ENCODE measurements at places on chromosomes 12 and 14.

GRCh38 chr14:103296987-103297386 is 37.0 kb upstream of the EIF5 start:
- DNase-seq, result no peak
- peaks cover 10% of the 10 kb centered on the region for H3K27me3 ChIP-seq
- no peak overlapping the region for H3K4me3 ChIP-seq
- no peaks in the 10 kb centered on the region for H3K36me3 ChIP-seq
- H3K27ac ChIP-seq, result no peak overlapping the region

DNA sequence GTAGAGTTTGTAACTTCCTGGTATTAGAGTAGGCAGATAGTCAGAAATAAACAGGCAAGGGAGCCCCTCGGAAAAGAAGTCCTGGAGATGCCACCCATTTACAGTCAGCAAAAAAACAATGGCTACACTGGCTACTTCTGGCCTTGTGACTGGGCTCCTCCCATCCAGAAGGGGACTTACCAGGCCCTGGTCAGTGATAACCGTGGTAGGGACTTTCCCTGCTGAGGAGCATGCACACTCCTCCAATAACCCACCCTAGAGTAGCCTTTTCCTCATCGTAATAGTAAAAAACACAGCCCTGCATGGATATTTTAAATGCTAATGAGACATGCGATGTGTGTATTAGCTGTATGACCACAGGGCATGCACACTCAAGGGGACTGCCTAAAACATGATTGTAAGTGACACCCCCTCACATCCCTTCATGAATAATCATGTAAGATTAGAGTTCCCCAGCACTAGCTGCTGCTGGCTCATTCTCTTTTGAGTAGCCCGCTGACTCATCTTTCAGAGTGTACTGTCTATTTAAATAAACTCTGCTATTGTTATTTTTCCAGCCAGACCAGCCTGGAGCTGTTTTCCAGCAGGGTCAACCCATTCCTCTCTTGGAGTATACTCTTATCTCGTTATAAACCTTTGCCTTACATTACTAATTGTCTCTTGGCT is 413.8 kb upstream of the TMTC1 start:
- no peaks in the 10 kb centered on the region for H3K4me1 ChIP-seq
- peaks cover 56% of the 10 kb centered on the region for H3K27me3 ChIP-seq
- H3K4me3 ChIP-seq, result no peak overlapping the region
- no peak for DNase-seq
- H3K27ac ChIP-seq, result no peak overlapping the region

GRCh38 chr14:99325591-99325990 is 53.6 kb upstream of the BCL11B start:
- peak; percentile 31 for DNase-seq
- H3K4me3 ChIP-seq, result no peak overlapping the region
- peaks cover 23% of the 10 kb centered on the region for H3K4me1 ChIP-seq
- H3K36me3 ChIP-seq, result no peaks in the 10 kb centered on the region
- no peak overlapping the region for H3K27ac ChIP-seq

- no peaks in the 10 kb centered on the region for H3K36me3 ChIP-seq
- no peak for DNase-seq
- no peak overlapping the region for H3K27ac ChIP-seq
- H3K4me3 ChIP-seq, result no peak overlapping the region
Measured at GRCh38 chr14:21913759-21914158, 240.1 kb upstream of the OR4E1 start.

DNA sequence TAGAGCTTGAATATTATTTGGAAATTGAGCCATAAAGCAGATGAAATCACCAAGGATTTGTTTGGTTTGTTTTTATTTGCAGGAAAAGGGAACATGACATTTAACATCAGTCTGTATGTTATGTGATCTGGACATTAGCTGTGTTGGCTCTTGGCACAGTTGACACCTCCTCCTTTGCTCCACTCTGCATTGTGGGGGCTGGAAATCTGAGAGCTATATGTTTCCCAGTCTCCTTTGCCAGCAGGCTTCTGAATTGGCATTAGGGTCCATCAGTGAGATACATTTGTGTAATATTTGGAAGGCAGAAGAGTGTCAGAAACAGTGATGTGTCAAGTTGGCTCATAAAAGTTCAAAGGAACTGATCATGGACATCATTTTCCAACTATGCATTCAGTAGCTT is 322.1 kb upstream of the ATP2B1 start:
- no peaks in the 10 kb centered on the region for H3K27me3 ChIP-seq
- H3K4me1 ChIP-seq, result peaks cover 17% of the 10 kb centered on the region
- DNase-seq, result no peak
- peaks cover 5% of the 10 kb centered on the region for H3K36me3 ChIP-seq

DNA sequence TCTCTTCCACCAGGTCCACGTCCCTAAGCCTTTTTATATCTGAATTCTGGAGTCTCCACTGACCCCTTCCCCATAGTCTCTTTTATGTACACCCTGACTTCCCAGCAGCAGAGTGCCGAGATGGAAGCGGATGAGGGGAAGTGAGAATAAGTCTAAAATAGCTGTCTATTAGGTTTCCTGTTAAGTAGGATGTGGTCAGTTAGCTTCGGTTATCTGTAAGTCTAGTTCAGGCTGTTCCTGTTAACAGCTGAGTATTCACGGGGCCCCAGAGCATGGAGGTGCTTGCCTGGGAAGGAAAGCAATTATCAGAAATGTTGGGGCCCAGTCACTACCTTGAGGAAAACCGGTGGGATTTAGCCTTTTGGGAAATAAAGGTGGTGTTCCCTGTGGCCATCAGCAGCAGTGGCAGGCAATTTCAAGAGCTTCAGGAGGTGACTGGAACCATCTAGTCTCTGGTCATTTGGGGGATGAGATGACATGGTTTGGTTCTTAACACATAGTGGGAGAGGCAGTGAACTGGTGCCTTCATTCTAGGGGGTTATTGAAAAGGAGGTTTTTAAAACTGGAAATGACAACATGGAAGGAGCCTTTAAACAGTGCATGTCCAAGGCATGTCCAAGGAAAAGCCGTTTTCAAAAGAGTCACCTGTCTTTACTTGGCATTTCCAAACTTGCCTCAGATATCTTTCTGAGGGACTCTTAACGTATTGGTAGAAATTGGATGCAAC is 21.8 kb downstream of the CHST11 start:
- peaks cover 4% of the 10 kb centered on the region for H3K36me3 ChIP-seq
- H3K4me1 ChIP-seq, result peaks cover 6% of the 10 kb centered on the region
- no peak overlapping the region for H3K4me3 ChIP-seq
- no peaks in the 10 kb centered on the region for H3K27me3 ChIP-seq

- H3K4me3 ChIP-seq, result no peak overlapping the region
- DNase-seq, result no peak
- H3K4me1 ChIP-seq, result no peaks in the 10 kb centered on the region
Measured at GRCh38 chr14:105388110-105388951, 10.0 kb upstream of the TEX22 start.

DNA sequence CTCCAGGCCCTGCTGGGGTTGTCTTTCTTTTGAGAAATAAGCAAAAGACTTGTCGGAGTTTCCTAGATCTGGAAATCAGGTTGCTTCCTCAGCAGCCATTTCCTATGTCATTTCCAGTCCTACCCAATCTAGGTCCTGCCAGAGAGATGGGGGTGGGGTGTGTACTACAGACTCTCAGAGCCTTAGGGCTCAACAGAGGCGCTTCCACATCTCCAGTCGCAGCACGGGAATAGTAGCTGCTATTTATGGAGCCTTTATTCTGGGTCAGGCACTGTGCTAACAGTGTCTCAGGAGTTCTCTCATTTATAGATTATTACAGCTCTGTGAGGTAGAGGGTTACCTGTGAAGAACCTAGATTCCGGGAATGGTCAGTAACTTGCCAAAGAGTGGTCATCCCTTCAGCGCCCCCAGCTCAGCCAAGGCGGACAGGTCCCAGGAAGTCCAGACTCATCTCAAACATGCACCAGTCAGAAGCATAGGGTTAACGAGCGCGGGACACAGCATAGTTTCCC is 21.9 kb downstream of the DHRS2 start:
- DNase-seq, result no peak
- no peak overlapping the region for H3K4me3 ChIP-seq
- no peaks in the 10 kb centered on the region for H3K36me3 ChIP-seq

DNA sequence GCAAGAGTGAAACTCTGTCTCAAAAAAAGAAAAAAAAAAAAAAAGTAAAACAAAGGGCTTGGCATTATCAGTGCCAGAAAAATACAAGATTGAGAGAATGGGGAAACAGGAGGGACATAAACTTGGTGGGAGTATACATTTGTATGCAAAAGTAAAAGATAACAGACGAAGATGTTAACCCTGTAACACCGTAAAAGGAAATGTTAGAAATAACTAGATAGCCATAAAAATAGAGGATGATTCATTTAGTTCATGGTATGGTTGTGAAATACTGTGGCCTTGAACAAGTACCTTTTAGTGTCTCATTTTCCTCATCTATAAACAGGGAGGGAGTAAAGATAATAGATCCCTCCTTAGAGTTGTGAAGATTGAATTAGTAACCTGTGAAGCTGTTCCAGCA is 33.3 kb downstream of the ATP2A2 start:
- H3K4me1 ChIP-seq, result peaks cover 10% of the 10 kb centered on the region
- peaks cover 29% of the 10 kb centered on the region for H3K36me3 ChIP-seq
- no peak for DNase-seq
- H3K27me3 ChIP-seq, result no peaks in the 10 kb centered on the region

DNA sequence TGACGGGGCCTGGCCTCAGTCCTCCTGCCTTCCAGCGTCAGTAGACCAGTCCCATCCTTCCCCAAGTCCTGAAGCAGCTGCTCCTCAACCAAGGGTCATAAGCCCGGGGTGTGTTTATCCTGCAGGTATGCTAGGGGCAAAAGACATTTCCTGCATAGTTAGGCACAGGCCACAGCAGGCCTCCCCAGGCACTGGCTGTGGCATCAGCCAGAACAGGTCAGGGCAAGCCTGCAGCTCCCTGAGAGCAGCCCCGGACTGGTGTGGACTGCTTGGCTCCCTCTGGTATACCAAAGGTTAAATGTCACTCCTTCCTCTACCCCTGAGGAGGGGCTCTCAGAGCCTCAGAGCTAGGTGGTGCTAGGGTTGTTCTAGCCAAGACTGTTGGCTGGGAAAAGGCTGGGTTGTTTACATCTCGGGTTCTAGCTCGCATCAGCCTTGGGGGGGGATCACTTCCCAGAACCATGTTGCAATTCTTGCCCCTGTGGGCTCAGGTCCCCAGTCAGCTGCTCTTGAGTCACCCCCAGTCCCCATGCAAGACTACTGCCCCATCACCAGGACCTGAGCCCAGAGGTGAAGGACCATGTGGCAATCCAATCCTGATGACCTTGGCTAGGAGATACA is 2.9 kb downstream of the MMP14 start:
- H3K27ac ChIP-seq, result peak overlapping the region; percentile 74
- peaks cover 11% of the 10 kb centered on the region for H3K36me3 ChIP-seq
- peaks cover 19% of the 10 kb centered on the region for H3K4me1 ChIP-seq
- DNase-seq, result no peak
- H3K4me3 ChIP-seq, result peak overlapping the region; percentile 100

DNA sequence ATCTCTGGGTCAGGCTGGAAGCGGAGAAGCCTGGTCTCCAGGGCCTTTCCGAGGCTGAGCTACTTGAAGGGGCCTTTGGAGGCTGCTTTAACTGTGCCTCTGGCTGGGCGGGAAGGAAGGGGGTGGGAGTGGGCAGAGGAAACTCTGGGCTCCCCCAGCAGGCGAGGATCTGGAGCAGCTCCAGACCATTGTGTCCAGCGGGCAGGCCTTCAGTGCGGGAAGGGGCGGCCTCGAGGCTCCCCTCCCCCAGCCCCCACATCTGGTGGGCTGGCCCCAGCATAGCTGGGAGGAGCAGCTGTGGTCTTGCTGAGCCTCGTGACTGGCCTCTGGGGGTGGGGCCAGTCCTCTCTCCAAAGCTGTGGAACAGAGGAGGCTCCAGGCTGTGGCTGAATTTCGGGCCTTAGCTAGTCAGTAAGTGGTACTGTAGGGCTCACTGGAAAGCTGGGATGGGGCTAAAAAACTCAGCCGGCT is 3.4 kb downstream of the TAMALIN start:
- H3K27me3 ChIP-seq, result peaks cover 36% of the 10 kb centered on the region
- H3K27ac ChIP-seq, result peak overlapping the region; percentile 46
- peaks cover 25% of the 10 kb centered on the region for H3K4me1 ChIP-seq
- H3K36me3 ChIP-seq, result peaks cover 10% of the 10 kb centered on the region
- H3K4me3 ChIP-seq, result peak overlapping the region; percentile 59
- peak; percentile 86 for DNase-seq

- no peak for DNase-seq
- H3K27ac ChIP-seq, result no peak overlapping the region
- no peaks in the 10 kb centered on the region for H3K36me3 ChIP-seq
- peaks cover 56% of the 10 kb centered on the region for H3K27me3 ChIP-seq
Measured at GRCh38 chr12:108205864-108206263, 76.8 kb downstream of the WSCD2 start.

DNA sequence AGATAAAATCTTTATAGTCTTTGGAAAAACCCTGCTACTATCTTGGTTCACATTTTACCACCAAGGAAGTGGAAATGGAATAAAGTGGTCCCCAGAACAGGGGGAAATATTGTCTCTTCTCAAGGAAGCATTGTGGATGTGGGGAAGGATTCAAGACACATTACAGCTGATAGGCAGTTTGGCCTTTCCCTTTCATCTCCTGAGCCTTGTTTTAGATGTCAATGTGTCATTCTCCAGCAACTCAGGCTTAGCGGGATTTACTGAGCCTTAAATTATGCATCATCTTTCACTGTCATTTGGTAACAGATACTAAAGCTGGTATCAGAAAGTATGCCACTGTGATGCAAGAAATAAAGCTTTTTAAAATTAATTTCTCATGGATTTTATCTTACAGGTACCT is 136.2 kb downstream of the STXBP6 start:
- peaks cover 4% of the 10 kb centered on the region for H3K36me3 ChIP-seq
- no peak overlapping the region for H3K4me3 ChIP-seq
- no peaks in the 10 kb centered on the region for H3K4me1 ChIP-seq
- no peaks in the 10 kb centered on the region for H3K27me3 ChIP-seq
- H3K27ac ChIP-seq, result no peak overlapping the region

DNA sequence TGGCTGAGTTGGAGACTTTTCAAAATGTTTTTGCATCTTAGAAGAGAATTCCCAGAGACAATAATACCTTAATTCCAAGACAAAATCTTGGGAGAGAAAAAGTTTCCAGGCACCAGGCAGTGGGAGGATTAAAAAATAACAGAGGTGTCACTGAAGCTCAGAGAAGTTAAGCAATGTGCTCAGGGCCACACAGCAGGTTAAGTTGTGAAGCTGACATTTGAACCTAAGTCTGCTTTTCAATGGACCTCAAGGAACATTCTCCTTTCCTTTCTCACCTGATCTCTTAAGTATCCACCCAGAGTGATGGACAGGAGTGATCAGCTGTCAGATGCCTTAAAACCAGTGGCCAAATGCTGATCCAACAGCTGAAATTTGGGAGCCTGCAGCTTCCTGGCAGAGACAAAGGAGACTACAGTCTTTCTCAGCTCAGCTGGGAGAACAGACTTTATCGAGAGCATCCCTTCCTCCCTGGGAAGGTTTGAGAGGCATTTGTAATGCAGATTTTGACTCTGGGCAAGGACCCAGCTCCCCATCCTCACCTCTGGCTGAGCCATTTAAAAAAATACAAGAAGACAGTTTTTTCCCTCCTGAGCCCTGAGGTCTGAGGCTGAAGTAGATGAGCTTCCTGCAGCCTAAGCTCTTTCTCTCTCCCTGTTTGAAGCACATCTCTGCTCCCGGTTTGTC is 174.9 kb upstream of the RPH3A start:
- no peaks in the 10 kb centered on the region for H3K4me1 ChIP-seq
- no peak overlapping the region for H3K4me3 ChIP-seq
- peaks cover 44% of the 10 kb centered on the region for H3K27me3 ChIP-seq
- no peak overlapping the region for H3K27ac ChIP-seq

GRCh38 chr14:54443981-54444380 is 2.8 kb upstream of the CNIH1 start:
- no peak for DNase-seq
- H3K36me3 ChIP-seq, result peaks cover 12% of the 10 kb centered on the region
- H3K27me3 ChIP-seq, result peaks cover 6% of the 10 kb centered on the region
